ENCODE measurements at places on chromosomes 12 and 14.
A peak's percentile ranks its signal among the peaks of the same experiment; 100 is the strongest.

DNA sequence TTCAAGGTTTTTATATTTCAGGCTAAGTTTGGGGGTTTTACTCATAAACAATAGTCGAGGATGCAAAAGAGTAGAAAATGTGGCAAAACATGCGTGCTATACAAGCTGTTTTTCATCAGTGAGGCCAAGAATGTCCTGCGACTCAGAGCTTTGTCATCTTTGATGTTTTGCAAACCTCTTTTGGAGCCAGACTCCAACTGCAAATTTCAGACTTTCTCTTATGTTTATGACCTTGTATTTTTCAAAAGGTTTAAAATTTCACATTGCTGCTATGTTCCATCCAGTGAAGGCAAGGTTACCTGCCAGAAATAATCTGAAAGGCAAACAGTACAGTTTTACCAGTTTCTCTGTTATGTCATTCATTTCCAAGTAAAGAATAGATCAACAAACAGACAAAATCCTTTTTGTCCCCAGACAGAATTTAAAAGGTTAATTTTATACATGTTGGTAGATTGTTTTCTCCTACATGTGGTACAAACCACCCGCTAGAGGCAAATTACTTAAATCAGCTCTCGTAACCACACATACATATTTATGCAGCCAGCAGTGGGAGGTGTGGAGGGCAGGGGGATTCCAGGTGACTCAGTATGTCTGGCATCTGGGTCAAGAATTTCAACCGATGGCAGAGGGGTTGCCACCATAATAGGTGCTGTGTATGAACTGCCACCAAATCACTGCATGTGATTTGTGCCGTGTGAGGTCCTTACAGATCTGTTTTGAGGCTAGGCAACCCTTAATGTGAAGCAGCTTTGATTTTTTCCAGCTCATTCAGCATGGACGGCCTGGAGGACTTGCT is 119.8 kb upstream of the CPM start:
- no peak for DNase-seq

GRCh38 chr12:25089738-25090137 is 105.2 kb downstream of the DNAI7 start:
- no peak for DNase-seq

DNA sequence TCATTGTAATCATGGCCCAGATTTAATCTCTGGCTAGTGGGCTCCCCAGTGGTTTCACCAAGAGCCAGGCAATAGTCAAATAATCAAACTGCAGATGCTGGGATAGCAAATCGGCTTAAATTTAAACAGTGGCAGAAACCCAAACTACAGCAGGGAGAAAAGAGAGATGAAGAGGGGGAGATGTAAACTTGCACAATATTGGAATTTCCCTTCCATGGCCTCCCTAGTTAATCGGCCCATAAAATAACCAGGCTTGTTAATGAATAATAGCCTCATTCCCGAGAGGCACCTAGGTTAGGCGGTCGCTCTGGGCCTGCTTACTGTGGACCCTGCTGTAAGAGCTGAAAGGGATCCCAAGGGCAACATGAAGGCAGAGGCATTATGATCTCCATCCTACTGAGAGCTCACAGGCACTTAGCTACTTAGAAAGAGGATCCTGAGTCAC is 116.2 kb downstream of the NUAK1 start:
- DNase-seq, result no peak

DNA sequence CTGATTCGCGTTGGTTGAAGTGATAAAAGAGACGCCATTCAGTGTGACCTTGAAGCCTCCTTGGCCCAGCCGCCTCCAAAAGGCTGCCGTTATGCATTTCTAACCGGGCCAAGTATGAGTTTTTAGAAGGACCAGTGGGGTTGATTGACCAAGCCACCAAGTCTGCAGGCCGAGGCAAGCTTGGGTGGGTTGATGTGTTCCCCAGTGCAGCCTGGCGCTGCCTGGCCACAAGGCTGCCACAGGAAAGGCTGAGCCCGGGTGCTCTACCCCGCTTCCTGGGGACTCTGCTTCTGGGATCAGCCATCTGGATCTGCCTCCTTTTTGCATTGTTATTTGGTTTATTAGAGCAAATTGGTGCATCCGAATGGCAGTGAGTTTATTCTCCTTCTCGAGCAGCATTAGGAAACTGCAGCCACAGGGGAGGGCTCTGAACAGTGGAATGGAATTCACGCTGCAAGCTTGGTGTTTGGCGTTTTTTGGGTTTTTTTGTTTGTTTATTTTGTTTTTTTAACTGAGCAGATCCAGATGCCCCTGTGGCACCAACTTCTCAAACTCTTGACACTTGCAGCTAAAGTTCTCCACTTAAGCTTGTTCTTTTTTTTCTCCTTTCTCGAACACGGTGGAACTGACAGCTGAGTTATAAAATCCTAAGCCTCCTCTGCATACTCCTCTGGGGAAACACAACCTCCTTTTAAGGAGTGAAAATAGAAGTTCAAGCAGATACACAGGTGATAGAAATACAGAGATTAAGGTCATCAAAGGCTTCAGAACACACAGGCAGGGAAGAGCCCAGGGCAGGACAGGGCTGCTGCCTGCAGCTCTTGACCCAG is 145.4 kb upstream of the FKBP4 start:
- no peak for DNase-seq

DNA sequence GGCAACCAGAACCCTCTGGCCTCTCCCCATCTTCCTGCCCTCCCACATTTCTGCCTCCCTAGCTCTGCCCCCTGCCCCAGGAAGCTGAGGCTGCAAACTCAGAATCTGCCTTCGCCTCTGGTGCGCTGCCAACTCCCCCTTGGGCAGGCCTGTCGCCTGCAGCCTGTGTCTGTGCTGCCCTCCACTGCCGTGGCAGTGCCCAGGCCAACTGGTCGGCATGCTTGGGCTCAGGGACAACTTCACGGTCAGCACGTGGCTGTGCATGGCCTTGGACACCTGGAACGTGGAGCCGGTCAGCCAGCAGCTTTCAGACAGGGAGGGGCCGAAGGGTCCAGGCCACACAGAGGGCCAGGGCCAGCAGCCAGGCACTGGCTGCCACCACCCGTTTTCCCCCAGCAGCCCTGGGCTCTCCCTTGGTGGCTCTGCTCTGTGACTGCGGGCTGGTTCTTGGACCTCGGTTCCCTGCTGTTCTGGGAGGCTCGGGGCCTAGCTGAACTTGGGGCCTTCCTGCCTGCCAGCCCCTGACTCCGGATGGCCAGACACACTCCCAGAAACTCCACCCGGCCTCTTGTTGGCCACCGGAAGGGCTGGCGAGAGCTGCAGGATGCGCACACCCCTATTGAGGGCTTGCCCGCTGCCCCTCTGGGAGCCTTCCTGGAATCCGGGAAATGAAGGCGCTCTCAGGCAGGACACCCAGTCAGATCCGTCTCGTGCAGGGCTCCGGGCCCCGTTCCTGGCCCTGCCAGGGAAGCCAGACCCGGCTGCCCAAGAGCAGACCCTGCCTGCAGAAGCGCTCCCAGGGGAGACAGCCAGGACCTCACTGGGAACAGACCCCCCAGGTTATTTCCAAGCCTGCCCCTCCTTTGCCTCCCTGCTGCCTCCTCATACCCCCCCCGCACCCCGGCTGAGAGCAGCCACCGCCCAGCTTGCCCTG is 34.2 kb upstream of the PPP1R13B start:
- DNase-seq, result no peak

DNA sequence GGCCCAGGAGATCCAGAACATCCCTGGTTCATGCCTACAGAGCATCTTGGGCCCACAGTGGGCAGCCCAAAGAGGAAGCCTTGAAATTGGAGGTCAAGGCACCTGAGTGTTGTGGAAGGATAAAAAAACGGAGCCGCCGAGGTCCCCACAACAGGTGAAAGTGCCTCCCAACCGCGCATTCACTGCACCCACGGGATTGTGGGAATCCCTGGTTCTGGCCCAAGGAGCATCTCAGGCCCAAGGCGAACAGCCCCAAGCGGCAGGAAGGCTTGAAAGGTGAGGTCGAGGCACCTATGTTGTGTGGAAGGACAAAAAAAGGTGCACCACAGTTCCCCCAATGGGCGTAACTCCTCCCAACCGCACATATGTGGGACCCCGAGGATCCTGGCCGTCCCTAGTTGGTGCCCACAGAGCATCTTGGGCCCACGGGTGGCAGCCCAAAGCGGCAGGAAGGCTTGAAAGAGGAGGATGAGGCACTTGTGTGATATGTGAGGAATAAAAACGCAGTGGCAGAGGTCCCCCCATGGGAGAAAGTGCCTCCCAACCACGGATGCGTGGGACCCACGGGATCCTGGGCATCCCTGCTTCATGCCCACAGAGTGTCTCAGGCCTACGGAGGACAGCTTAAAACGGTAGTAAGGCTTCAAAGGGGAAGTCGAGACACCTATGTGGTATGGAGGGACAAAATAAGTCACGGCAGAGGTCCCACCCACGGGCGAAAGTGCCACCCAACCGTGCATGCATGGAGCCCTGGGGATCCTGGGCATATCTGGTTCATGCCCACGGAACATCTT is 583.9 kb downstream of the ALG10 start:
- DNase-seq, result no peak

DNA sequence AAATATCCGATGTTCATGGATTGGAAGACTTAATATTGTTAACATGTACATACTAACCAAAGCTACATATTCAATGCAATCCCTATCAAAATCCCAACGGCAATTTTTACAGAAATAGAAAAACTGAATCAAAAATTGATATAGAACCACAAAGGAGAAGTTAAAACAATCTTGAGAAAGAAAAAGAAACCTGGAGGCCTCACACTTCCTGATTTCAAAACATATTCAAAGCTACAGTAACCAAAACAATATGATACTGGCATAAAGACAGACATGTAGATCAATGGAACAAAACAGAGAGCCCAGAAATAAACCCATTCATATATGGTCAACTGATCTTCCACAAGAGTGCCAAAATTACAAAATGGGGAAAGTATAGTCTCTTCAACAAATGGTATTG is 5.4 kb upstream of the PELI2 start:
- DNase-seq, result no peak

DNA sequence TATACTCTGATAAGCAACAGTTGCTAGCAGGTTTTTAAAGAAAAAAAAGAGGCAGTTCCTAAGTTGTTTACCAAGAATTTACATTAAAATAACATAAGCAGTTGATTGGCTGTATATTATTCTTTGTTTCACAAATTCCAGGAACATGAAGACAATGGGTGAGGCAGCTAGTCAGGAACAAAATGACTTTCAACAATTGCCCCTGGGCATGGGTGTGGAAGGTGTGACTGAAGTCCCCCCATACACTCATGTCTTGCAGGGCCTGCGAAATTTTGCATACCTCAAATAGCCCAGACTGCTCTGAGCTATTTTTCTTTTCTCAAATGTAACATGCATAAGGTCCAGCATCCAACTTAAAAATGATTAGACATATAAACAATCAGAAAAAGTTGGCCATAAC is 267.2 kb upstream of the DIO3 start:
- no peak for DNase-seq

- no peak for DNase-seq
These were observed 72.7 kb downstream of the SPTB start for GRCh38 chr14:64806862-64807495.

DNA sequence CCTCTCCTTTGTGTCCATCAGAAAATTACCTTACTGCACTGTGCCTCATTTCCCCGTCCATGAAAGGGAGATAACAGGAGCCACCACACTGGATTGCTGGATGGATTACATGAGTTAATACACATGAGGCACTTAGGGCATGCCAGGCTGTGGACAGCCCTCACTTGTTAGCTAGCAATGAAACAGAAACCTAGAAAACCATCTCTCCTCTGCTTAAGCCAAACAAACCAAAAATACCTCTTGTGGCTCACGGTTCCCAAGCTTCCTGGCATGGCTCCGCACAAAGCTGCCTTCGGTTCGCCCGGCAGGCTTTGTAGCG is 660 bp upstream of the HCFC2 start:
- no peak for DNase-seq

GRCh38 chr14:75428230-75429104 is 645 bp downstream of the JDP2 start:
- peak; percentile 34 for DNase-seq

GRCh38 chr12:108685469-108686260 is 45.7 kb downstream of the CORO1C start:
- no peak for DNase-seq

DNA sequence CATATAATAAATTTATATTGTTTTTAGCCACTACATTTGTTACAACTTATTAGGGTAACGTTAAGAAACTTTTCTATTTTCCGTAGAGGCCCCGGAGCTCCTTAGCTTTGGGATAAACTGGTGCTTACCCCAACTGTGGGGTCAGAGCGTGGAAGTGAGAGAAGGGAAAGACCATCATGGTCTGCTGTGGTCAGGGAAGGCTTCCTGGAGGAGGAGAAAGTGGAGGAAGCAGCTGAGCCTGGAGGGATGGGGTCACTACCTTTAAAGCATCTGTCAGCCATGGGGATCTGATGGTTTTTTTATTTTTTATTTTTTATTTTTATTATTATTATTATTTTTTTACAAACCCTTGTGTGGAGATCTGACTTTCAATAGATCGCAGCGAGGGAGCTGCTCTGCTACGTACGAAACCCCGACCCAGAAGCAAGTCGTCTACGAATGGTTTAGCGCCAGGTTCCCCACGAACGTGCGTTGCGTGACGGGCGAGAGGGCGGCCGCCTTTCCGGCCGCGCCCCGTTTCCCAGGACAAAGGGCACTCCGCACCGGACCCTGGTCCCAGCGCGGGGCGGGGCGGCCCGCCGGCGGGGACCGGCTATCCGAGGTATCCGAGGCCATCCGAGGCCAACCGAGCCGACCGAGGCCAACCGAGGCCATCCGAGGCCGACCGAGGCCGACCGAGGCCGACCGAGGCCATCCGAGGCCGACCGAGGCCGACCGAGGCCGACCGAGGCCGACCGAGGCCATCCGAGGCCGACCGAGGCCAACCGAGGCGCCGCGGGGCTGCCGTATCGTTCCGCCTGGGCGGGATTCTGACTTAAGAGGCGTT is 1101.2 kb upstream of the TMEM132C start:
- DNase-seq, result peak; percentile 23

DNA sequence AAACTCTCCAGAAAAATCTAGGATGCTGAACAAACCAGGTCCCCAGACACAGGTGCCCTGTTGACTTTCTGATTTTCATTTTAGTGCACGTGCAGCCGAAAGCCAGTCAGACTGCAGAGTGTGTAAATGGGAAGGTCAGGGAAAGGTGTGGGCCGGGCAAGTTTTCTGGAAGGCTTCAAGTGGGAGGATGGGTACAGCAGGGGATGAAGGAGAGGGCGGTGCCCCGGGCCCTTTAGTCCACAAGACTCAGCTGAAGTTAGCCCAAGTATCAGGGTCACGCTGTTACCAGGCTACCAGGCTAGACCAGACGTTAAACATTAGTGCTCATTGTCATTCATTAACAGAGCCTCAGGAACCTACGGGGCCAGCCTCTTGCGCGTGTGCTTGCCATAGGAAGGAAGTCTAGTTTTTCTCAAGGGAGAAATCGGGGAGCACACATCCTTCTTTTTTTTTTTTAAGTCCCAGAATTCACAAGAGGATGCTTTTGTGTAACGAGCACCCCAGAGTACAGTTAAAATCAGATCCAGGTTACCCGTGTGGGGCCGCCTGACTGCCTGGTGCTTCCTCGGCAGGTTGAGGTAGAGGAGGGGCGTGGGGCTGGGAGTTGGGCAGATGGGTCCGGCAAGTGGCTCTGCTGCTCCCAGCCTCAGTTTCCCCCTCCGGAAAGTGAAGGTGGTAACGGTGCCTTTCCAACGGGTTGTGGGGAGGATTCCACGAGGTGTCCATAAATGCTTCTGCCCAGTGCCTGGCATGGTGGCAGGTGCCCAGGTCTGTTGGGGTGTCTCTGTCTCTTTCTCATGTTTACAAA is 19.1 kb downstream of the BCL7A start:
- no peak for DNase-seq

GRCh38 chr12:125194163-125194773 is 129.0 kb downstream of the AACS start:
- no peak for DNase-seq

- DNase-seq, result no peak
These were observed 16.2 kb downstream of the MVK start for GRCh38 chr12:109589691-109590245.

Data from germinal center (tissue), 1 donor.